Stimulated activated CD4-positive, alpha-beta T cell treated with anti-CD3 and anti-CD28 coated beads, Interleukin-4, amount 100 ng/mL, for 4 hours (primary cell): ENCODE measurements at places on chromosomes 1 and 21.

DNA sequence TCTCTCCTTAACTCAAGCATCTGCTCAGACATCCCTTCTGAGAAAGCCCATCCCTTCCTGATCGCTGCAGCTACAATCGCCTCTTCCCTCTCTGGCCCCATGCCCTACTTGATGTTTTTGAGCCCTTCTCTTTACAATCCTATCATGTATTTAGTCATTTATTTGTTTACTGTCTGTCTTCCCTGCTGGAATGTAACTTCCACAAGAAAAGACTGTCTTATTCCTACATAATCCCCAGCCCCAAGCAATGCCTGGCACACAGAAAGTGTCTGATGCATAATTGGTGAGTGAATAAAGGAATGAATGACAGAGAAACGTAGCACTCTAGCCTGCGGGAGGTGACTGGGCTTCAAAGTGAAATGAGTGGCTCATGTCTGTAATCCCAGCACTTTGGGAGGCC, 25.4 kb downstream of the ECE1 start:
- no peak for DNase-seq

- DNase-seq = no peak
Observed at GRCh38 chr1:171973421-171973820, 132.1 kb downstream of the DNM3 start.

- no peak for DNase-seq
Observed at GRCh38 chr1:108345776-108346531, 102.1 kb upstream of the NBPF4 start.

GRCh38 chr1:204093421-204093717, 20.5 kb downstream of the SOX13 start:
- no peak for DNase-seq

GRCh38 chr1:91870322-91870721, 15.6 kb downstream of the TGFBR3 start:
- DNase-seq = no peak

- no peak for DNase-seq
Observed at GRCh38 chr1:39758556-39759435, 12.4 kb downstream of the OXCT2 start.

- peak; percentile 48 for DNase-seq
Observed at GRCh38 chr1:160206036-160206389, 829 bp downstream of the PEA15 start.

GRCh38 chr1:99180343-99180808, 83.9 kb upstream of the PLPPR4 start:
- peak; percentile 45 for DNase-seq

DNA sequence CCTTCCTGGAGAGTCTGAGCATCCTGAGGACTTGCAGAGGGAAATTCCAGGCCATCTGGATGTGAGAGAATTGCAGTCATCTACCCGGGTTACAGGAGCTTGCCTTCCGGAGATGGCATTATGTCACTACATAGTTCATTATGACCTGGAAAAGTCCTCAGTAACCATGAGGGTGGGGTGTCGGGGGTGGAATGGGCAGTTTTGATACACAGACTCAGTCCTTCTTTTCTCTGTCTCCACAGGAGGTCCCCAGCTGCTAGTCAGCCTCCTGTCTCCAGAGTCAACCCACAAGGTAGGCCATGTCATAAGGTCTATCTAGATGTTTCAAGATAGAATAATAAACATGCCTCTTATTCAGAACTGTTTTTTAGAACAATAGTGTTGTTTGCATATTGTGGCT, 268.2 kb upstream of the SGIP1 start:
- no peak for DNase-seq

DNA sequence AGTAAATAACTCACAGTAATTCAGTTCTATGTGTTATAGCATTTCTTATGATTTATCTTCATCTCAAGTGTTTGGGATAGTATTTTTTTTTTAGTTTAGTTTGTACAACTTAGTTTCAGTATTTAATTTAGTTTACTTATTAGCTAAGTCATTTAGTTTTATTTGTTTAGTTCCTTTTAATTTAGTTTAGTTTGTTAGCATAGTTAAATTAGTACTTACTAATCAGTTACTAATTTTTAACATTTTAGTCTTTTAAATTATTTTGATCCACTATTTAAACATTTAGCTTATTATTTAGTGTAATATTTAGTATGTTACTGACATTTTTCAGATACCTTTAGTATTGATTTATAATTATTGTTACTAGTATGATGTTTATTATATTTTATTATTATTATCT, 85.2 kb upstream of the SIPA1L2 start:
- DNase-seq = no peak

DNA sequence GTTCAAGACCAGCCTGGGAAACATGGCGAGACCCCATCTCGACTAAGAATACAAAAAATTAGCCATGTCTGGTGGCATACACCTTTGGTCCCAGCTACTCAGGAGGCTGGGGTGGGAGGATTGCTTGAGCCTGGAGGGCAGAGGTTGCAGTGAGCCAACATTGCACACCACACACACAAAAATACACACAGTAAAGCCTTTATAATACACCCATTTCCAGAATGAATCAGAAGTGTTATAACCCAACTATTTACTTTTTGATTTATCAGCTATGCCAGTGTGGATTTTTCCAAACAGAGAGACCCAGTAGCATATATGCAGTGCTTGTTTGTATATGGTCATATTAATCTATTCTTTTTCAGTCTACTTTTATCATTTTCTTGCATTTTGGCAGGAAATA, 200.1 kb downstream of the ZP4 start:
- DNase-seq = no peak

DNA sequence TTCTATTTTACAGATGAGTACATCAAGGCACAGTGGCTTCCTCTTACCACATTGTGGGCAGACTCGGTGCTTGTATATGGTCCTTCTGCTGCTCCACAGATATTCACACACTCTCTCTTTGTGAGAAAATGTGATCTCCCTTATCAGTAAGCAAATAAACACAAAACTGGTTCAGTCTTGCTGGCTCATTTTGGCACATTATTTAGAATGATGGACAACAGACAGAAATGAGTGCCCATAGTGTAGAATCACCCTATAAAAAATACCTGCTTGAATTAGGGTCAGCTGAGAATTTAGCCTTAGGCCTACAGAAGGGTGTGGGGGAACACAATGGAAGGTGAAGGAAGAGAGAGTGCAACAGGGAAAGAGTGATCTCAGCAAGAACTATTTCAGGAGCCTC, 423.1 kb downstream of the HLX start:
- no peak for DNase-seq

DNA sequence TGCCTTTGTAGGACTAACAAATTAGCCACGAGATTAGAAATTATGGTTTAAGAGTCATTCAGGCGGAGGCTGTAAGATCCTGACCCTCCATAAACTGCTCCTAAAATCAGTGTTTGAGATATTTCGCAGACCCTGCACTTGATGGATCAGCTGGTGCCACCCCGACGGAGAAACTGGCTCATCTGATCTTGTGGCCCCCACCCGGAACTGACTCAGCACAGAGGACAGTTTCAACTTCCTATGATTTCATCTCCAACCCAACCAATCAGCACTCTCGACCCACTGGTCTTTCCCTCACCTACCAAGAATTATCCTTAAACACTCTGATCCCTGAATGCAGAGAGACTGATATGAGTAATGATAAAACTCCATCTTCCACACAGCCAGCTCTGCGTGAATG, 3.7 kb upstream of the JAM2 start:
- DNase-seq = no peak

- no peak for DNase-seq
Observed at GRCh38 chr1:203120325-203121153, 7.0 kb upstream of the ADORA1 start.

DNA sequence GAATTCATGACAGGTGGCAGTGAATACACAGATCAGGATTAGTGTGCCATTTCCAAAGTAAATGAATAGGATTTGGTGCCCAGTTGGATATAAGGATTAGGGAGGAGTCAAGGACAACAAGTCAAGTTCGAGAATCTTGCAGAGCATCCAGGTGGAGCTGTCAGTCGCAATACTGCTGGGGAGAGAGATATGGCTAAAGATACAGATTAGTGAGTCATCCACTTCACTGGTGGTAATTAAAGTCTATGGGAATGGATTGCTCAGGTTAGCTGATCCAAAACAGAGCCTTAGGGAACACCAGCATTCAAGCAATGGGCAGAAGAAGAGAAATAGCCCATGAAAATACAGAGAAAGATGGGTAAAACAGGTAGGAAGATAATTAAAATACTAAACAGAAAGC, 26.8 kb downstream of the BCAS2 start:
- no peak for DNase-seq

DNA sequence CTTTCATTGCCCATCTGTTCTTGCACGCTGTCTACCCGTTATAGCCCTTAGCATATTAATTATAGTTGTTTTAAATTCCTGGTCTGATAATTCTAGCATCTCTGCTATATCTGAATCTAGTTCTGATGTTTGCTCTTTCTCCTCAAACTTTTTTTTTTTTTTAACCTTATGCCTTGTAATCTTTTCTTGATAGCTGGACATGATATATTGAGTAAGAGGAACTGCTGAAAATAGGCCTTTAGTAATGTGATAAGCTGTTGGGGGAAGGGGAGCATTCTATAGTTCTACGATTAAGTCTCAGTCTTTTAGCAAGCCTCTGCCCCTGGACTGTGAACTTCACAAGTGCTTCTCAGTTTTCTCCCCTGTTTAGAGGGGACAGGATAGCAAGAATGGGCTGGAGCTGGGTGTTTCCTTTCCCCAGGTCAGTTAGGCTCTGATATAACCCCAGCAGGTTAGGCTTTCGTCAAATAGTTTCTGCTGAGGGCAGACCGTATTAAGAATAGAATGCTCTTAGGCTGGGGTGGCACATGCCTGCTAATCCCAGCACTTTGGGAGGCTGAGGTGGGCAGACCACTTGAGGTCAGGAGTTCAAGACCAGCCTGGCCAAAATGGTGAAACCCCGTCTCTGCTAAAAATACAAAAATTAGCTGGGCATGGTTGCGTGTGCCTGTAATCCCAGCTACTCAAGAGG, 62.2 kb downstream of the ZFYVE9 start:
- no peak for DNase-seq

DNA sequence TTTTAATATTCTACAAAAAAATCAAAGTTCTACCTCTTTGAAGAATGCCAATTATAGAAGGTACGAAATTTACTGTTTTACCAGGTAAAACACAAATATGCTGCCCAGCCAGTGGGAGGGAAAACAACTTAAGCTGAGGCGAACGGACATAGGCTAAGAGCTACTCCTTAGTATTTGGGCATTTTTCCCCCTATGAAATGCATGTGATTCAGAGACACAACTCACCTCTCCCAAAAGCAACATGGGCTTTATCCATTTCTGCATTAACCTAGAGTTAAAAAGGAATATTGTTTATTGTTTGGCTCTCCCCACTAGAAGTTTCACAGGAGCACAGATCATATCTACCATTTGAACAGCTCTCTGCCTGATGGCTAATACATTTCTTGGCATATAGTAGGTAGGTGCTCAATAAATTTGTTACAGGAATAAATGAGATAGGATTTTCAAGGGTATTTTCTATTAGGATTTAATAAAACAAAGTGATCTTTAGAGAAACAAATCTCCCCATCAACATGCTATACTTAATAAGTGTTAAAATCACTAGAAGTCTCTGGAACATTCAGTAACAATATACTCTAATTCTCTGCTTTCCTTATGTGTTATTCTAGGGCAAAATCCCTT, 2.4 kb upstream of the SORT1 start:
- DNase-seq = no peak

- no peak for DNase-seq
Observed at GRCh38 chr1:3420218-3420951, 34.1 kb upstream of the ARHGEF16 start.

- DNase-seq = no peak
Observed at GRCh38 chr21:38166173-38166535, 90.6 kb upstream of the KCNJ15 start.

DNA sequence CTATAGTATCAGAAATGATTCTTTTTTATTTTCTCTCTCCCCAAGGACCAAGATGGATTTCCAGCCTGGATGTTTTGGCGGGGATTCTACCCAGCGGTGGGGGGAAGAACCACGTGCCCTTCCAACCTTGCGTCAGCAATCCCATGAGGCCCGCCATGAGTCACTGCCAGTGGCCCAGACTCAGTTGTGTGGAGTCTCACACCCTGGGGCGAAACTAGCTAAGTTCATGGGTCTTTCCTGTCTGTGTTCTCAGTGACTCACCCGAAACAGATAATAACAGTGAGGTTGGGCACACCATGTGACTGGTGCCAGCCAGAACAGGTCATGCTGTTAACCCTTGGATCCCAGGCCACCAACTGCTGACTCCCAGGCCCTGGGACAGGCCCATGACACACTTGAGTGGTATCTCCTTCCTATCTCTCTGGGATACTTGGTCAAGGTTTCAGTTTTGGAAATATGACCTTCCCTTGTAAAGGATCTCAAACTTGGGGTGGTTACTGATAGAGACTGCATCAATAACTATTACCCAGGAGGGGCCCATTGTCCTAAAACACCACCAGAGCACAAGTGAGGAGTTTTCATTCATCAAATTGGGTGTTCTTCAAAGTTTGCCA, 98.0 kb upstream of the DUSP10 start:
- DNase-seq = peak; percentile 65
